ENCODE measurements at places on chromosomes 1 and 21.

GRCh38 chr1:235460770-235461169, 43.5 kb downstream of the B3GALNT2 start:
- no peak for DNase-seq

- DNase-seq, result peak; percentile 93
These were observed 132.7 kb upstream of the IPO9 start for GRCh38 chr1:201696217-201696761.

DNA sequence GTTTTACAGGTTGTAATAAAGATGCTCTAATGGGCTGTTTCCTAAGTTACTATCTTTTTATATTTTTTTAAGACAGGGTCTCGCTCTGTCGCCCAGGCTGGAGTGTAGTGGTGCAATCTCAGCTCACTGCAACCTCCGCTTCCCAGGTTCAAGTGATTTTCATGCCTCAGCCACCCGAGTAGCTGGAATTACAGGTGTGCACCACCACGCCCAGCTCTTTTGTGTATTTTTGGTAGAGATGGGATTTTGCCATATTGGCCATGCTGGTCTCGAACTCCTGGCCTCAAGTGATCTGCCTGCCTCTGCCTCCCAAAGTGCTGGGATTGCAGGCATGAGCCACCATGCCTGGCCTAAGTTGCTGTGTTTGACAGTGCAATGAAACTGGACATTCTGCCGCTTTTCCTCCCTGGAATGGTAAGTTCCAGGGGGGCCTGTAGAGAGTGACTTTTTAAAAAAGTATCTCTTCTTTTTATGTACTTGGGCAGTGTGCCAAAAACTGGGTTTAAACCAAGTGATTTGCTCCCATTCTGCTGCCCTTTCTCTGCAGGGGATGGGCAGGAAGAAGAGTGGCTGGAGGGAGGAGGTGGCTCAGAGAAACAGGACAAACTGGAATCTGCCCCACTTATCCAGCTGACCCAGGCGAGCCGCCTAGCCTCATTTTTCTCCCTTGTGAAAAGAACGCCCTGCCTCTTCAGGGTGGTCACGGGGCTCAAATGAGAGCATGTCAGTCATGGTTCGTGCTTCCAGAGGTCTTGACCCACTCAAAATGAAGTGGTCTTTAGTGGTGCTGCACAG, 2.3 kb downstream of the SLC37A1 start:
- DNase-seq, result peak; percentile 30

GRCh38 chr1:22288593-22289241, 145.8 kb upstream of the WNT4 start:
- DNase-seq, result no peak

- peak; percentile 73 for DNase-seq
These were observed 5.5 kb downstream of the PTP4A2 start for GRCh38 chr1:31932491-31933316.

Measured in HT1080 (cell line).